CD4-positive, alpha-beta T cell (primary cell): ENCODE measurements at places on chromosomes 13 and 19.

- DNase-seq, result no peak
Measured at GRCh38 chr19:11769995-11770394, 3.2 kb downstream of the ZNF441 start.

GRCh38 chr13:111914241-111915103 lies 152.5 kb upstream of the SOX1 start:
- no peak for DNase-seq

DNA sequence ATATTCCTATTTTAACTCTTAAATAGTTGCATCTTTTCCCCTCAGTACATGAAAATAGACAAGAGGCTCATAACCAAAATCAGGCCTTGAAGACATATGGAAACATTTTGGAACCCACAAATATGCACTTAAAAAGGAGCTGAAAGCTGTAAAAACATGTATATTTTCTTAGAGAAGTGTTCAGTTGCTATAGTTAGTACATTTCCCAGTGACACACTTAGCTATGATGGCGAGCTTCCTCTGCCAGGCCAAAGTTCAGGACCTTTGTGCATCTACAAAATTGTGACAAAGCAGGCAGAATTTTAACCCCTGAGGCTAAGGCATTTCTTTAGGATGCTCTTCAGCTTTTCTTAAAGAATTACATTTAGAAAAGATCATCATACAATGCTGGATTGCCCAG lies 54.5 kb downstream of the RCBTB2 start:
- no peak for DNase-seq

DNA sequence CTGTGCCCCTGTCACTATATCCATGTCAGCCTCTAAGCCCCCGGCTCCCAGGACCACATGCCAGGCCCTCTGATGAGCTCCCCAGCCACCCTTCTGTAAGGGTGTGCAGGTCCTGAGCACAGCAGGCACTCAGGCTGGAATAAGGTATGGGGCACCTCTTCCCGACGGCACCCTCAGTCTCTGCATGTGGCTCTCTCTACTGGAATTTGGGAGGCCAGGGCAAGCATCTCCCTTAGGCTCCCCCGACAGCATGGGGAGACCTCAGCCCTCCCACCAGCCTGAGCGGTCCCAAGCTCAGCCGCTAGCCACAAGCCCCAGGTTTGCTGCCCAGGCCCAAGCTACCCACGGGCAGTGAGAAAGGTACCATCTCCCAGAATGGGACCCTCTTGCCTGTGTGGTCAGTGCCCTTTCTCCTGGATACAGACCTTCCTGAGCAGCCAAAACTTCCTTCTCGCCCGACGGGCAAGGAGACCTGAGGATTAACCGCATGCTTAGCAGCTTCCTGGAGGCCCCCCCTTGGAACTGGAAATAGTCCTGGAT lies 22.5 kb upstream of the C19orf12 start:
- no peak for DNase-seq

GRCh38 chr19:6765738-6766356 lies 1.4 kb downstream of the SH2D3A start:
- no peak for DNase-seq

DNA sequence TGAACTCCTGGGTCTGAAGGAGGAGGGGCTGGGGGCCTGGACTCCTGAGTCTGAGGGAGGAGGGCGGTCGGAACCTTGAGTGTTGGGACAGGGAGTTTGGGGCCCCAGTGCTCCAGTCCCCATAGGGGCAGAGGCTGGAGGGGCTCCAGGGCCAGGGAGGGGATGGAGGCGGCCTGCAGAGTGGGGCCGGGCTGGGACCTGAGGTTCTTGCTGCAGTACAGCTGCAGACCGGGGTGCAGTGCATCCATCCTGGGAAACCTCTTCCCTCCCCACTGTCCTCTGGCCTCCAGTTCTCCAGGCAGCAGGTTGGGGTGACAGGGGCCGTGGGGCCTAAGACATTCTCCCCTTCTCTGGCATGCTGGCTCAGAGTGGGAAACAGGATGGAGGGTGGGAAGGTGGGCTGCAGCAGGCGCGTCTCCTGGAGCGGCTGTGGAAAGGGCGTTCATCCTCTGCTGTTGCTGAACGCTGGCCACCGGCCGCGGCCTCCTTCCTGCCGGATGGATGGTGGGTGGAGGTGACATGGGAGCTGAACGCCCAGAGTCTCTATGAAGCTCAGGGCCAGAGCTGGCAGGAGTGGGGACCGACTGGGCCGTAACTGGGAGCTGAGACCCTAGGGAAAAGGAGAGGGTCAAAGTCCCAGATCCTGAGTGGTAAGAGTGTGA lies 1.6 kb downstream of the BRSK1 start:
- DNase-seq, result no peak

GRCh38 chr19:40717880-40718773 lies 1.2 kb downstream of the ITPKC start:
- DNase-seq, result no peak

- no peak for DNase-seq
Measured at GRCh38 chr19:39497996-39498797, 550 bp upstream of the DLL3 start.

GRCh38 chr13:26831336-26831908 lies 70.8 kb upstream of the GPR12 start:
- DNase-seq, result no peak

DNA sequence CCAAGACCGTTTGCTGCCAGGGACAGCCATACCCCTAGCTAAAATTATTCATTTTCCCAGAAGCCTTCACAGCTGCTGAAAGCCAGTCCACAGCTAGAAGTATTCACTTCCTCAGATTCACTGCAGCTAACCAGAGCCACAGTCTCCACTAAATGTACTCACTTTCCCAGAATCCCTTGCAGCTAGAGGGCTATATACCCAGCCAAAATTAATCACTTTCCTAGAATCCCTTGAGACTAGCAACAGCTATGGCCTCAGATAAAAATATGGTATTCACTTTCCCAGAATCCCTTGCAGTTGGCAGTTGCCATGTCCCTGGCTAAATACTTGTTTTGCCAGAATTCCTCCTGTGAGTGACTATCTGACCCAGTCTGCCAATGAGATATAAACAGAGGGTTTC lies 13.8 kb upstream of the MEIS3 start:
- no peak for DNase-seq
